ENCODE measurements at places on chromosomes 11 and 22. TPM values are rescaled to one million over a fixed set of nuclear protein-coding genes. Genes with fewer than 3 reads are reported as not detected.

FAM180B gene
- total RNA-seq: not detected

- peaks cover 5% of the 10 kb centered on the region for H3K36me3 ChIP-seq
- H3K27me3 ChIP-seq: no peaks in the 10 kb centered on the region
- no peak overlapping the region for H3K27ac ChIP-seq
- no peak for DNase-seq
Measured at GRCh38 chr11:126101251-126101929, 38.7 kb upstream of the CDON start.

TMEM132A gene
- total RNA-seq: 105 TPM

SCGB1D2 gene
- total RNA-seq: not detected

CALCA gene
- total RNA-seq: not detected

DNA sequence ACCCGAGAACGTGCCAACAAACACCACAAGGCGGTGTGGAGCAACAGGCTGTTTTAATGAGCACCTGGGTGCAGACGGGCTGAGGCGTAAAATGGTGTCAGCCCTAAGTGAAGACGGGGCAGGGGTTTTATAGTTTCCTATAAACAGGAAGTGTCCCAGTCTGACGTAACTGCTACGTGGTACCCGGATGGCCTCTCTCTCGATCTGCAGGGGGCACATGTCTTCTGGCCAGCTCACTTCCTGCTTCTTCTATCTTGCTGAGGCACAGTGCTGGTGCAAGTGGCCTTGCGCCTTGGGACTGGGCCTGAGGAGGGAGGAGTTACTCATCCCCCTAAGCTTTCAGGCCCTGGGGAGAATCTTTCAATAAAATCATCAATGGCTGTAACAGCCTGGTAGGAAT, 20.9 kb downstream of the OOSP3 start:
- H3K27me3 ChIP-seq: no peaks in the 10 kb centered on the region
- DNase-seq: no peak
- no peak overlapping the region for H3K27ac ChIP-seq
- no peaks in the 10 kb centered on the region for H3K36me3 ChIP-seq
- H3K4me3 ChIP-seq: no peak overlapping the region
- no peaks in the 10 kb centered on the region for H3K4me1 ChIP-seq

DNA sequence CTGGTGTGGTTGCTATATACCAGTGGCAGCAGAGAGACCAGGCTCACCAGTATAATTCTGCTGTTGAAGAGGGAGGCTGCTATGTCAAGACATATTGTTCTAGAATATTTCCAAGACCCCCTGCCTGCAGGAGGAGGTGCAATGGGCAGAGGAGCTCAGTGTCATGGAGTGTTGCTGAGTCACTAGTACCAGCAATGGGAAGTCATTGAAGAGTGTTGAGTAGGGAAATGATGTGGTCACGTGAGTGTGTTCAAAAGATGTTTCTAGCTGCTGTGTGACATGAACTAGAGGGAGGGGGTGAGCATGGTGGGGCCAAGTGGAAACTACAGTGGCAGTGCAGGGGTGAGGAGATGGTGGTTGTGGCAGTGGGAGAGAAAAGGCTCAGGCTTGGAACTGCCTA, 76.3 kb upstream of the BIRC3 start:
- peaks cover 10% of the 10 kb centered on the region for H3K4me1 ChIP-seq
- no peaks in the 10 kb centered on the region for H3K36me3 ChIP-seq
- H3K27ac ChIP-seq: peak overlapping the region; percentile 61
- H3K27me3 ChIP-seq: no peaks in the 10 kb centered on the region
- no peak for DNase-seq

CRYBB2 gene
- total RNA-seq: not detected

SCGB1A1 gene
- total RNA-seq: not detected

DRD4 gene
- total RNA-seq: 1.3 TPM

DNA sequence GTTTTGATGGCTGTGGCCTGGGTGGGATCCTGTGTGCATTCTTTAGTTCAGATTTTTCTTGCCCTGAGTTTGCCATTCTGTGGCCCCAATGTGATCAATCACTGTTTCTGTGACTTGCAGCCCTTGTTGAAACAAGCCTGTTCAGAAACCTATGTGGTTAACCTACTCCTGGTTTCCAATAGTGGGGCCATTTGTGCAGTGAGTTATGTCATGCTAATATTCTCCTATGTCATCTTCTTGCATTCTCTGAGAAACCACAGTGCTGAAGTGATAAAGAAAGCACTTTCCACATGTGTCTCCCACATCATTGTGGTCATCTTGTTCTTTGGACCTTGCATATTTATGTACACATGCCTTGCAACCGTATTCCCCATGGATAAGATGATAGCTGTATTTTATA, 620 bp downstream of the OR4C16 start:
- no peak for DNase-seq
- H3K4me1 ChIP-seq: no peaks in the 10 kb centered on the region
- H3K27ac ChIP-seq: no peak overlapping the region
- no peak overlapping the region for H3K4me3 ChIP-seq
- H3K36me3 ChIP-seq: no peaks in the 10 kb centered on the region

DNA sequence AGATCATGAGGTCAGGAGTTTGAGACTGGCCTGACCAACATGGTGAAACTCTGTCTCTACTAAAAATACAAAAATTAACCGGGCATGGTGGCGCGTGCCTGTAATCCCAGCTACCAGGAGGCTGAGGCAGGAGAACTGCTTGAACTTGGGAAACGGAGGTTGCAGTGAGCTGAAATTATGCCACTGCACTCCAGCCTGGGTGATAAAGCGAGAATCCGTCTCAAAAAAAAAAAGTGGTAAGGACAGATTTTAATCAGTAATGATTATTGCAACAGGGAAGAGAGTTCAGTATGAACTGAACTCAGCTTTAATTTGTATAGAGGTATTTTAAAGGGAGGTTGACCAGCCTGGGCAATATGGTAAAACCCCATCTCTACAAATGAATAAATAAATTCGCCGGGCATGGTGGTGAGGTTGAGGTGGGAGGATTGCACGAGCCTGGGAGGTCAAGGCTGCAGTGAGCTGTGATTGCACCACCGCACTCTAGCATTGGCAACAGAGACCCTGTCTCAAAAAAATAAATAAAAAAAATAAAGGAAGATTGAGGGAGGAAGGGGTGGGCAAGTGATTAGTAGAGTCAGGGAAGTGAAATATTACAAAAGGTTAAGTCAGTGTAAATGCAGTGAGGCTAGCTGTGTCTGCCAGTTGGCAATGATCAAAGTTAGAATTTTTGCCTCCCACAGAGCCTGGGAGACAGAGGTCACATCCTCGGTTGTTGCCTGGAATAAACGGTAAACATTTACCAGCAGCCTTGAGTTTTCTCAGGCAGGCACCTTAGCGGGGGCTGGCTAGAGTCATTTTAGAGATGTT, 2.6 kb upstream of the MCM5 start:
- H3K36me3 ChIP-seq: peaks cover 36% of the 10 kb centered on the region
- H3K4me3 ChIP-seq: no peak overlapping the region
- H3K27me3 ChIP-seq: no peaks in the 10 kb centered on the region
- H3K27ac ChIP-seq: no peak overlapping the region
- DNase-seq: no peak

GRCh38 chr22:41401781-41402648, 20.3 kb downstream of the TEF start:
- no peaks in the 10 kb centered on the region for H3K27me3 ChIP-seq
- peak overlapping the region; percentile 42 for H3K4me3 ChIP-seq
- H3K36me3 ChIP-seq: peaks cover 9% of the 10 kb centered on the region
- peak overlapping the region; percentile 84 for H3K27ac ChIP-seq
- DNase-seq: peak; percentile 85

DNA sequence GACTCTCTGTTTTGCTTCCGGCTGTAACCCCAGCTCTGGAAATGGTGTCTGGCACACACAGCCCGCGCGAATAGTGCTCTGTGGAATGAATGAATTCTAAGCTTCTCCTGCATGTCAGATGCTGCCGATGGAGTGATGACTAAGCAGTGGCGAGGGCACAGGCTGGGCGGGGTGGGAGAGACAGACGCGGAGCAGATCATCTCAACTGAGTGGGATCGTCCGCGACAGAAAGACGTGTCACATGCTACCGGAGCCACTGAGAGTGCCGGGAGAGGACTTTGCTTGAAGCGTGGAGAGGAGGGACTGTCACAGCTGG, 334.5 kb downstream of the CTTN start:
- no peak overlapping the region for H3K4me3 ChIP-seq
- H3K27me3 ChIP-seq: no peaks in the 10 kb centered on the region
- H3K27ac ChIP-seq: no peak overlapping the region
- no peaks in the 10 kb centered on the region for H3K4me1 ChIP-seq
- no peak for DNase-seq
- peaks cover 5% of the 10 kb centered on the region for H3K36me3 ChIP-seq

ISX gene
- total RNA-seq: not detected

P2RY6 gene
- total RNA-seq: not detected

GPR83 gene
- 0.07 TPM for total RNA-seq

DNA sequence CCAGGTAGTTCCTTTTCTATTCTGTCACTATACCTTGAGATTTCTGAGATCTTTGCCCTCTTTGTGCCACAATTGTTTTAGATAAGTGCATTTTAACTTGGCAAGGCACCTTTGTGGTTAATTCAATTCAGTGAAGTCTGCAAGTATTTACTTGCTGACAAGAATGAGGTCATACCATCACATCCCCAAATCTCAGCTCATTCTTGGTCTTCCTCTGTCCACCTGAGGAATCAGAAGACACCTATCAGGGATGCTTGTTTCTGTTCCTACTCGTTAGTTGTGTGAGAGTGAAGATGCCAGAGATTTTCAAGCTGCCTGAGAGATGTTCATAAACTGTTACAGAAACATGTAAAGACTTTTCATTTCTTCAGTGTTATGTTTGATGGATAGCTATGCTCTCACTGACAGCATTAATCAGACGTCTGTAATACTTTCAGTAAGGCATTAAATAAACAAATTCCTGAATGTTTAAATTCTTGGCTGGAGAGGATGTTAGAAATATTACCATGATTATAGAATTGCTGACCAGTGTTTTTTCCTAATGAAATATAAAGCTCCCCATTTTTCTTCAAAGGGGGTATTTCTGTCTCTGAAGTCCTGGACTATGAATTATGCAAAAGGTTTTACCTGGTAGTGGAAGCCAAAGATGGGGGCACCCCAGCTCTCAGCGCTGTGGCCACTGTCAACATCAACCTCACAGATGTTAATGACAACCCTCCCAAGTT, 135.0 kb upstream of the MTNR1B start:
- no peak overlapping the region for H3K27ac ChIP-seq
- H3K36me3 ChIP-seq: no peaks in the 10 kb centered on the region
- H3K4me1 ChIP-seq: no peaks in the 10 kb centered on the region
- no peak overlapping the region for H3K4me3 ChIP-seq
